Esophagus squamous epithelium (tissue), 5 donors: ENCODE measurements at places on chromosomes 5 and 9.
A peak's percentile ranks its signal among the peaks of the same experiment; 100 is the strongest.

- DNase-seq: no peak
These were observed 305.3 kb downstream of the PRR16 start for GRCh38 chr5:120769312-120769872.

- DNase-seq: no peak
These were observed 335.0 kb downstream of the PDE4D start for GRCh38 chr5:59558501-59558900.

DNA sequence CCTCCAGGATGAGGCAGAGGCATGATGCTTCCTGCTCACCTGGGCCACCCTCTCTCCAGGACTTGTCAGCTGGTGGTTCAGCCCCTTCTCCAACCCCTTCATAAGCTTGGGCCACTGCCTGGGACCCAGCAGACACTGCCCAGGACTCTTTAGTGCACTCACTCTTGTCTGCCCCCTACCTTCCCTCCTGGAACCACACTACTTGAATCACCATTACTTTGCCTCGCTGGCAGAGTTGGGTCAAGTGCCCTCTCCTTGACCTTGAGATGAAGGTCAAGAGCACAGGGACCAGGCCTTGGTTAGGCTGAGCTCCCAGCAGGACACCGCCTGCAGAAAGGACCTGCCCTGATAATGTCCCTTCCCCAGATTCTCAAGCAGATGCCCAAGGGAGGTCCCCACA lies 8.5 kb upstream of the ENDOG start:
- no peak for DNase-seq

- DNase-seq: no peak
These were observed 81.1 kb upstream of the EPB41L4B start for GRCh38 chr9:109401990-109402318.

- no peak for DNase-seq
These were observed 20.6 kb upstream of the SV2C start for GRCh38 chr5:76062502-76063041.

- DNase-seq: no peak
These were observed 109.0 kb downstream of the NTRK2 start for GRCh38 chr9:84778570-84778969.

DNA sequence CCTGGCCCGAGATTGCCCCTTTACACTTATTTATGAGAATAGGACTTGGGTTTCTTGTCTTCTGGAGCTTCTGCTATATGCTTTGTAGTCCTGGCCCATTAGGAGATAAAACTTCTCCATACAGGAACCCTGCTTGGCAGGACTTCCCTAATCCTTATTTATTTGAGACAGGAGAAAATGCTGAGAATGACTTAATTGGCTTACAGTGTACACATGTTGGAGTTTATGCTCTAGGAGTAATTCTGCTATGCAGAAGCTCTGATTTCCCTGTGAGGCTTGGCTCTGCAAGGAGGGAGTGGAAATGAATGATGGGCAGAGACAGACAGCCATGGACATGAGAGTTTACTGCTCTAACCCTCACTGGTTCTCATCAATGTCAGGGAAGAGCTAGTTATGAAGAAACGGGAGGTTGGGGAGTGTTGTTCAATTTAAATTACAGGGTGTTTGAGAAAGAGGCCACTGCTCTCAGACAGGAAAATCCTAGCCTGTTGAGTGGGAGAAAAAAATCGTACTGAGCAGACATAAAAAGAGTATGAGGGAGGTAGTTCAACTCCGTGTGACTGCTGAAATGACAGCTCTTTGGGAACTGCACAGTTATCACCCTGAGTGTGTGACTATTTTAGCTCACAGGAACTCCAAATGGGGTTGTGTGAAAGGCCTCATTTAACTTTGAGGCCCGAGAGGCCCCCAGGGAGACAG lies 37.5 kb downstream of the ACTBL2 start:
- no peak for DNase-seq

DNA sequence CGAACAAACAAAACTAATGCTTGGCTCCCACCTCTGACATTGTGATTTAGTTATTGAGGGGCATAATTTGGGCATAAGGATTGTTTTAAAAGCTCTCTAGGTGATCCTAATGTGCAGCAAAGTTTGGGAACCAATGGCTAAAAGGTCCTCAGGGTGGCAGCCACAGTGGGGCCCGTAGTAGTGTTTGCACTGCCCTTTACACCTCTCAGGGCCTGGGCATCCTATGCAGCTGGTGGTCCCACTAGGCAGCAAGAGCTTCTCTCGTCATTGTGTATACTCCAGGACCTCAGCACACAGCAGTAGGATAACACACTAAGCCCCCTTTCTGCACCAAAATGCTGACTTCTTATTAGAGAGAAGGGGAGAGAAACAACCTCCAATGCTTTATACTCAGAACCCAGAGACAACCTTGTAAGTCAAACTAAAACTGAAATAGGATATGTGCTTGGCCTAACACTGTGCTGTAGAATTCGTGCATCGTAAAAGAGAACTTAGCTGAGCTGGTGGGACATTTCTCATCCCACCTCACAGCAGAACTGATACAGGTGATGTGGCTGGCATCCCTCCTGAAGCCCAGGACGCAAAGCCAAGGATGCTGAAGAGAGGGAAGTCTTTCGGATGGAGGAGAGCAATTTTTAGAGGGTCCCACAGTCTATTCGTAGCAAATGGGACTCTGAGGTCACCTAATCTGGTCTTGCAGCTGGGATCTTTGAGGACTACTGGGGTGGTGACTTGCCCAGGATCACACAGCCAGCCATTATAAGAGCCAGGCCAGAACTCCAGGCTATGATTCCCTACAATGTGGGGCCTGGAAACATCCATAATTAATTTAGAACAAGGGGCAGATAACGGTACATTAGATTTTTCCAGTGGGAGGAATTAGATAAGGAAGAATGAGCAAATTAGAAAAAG lies 1.2 kb downstream of the GLRX start:
- DNase-seq: no peak

GRCh38 chr5:39523821-39524220 lies 99.0 kb upstream of the DAB2 start:
- DNase-seq: no peak

- DNase-seq: no peak
These were observed 367.5 kb upstream of the ADAMTS16 start for GRCh38 chr5:4772591-4772990.

GRCh38 chr5:75717082-75717922 lies at the start of gene POC5:
Gene POC5 (minus strand): TSS chr5:75717437. CDS start chr5:75712937, 4,500 bp downstream.
- DNase-seq: peak; percentile 85
